Renal cortical epithelial cell (primary cell): ENCODE measurements at places on chromosomes 7 and 10. TPM values are rescaled to one million over a fixed set of nuclear protein-coding genes. Genes with fewer than 3 reads are reported as not detected.

The GPR15LG gene
- total RNA-seq, result 6.8 and 46.5 TPM in 2 replicates

The ARMC3 gene
- total RNA-seq, result 1.1 and 1.4 TPM in 2 replicates

The SRRM3 gene
- 0.30 TPM in 1 of 2 replicates, not detected in the other for total RNA-seq

- DNase-seq, result no peak
Observed at GRCh38 chr7:101435461-101436220, 73.0 kb downstream of the COL26A1 start.

GRCh38 chr10:42929993-42930392 is 146.9 kb upstream of the RET start:
- no peak for DNase-seq

DNA sequence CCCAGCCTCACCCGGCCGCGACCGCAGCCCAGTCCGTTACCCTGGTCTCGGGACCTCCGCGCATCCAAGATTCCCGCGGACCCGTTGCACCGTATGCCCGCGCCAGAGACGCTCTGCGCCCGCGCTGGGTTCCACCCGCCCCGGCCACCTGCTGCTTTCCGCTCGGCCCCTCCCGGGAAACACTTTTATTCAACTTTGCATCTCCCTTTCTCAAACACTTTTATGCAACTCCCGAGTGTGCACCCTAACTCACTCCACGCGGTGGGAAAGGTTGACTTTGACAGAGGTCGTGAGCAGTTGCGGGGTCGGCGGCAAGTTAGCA is at the start of gene ODAD2:
Gene ODAD2, minus strand, starts transcription at position 126 of the 322 bp plus-strand sequence. CDS start 3,937 bp downstream, outside the sequence.
- no peak for DNase-seq

- DNase-seq, result no peak
Observed at GRCh38 chr10:122419016-122419415, 35.4 kb upstream of the ARMS2 start.

- no peak for DNase-seq
Observed at GRCh38 chr10:48332166-48332870, 25.8 kb downstream of the MAPK8 start.

GRCh38 chr7:46844486-46844885 is 737.4 kb downstream of the TNS3 start:
- DNase-seq, result peak; percentile 25

GRCh38 chr10:84632866-84633265 is 304.5 kb downstream of the CCSER2 start:
- DNase-seq, result no peak

GRCh38 chr10:25557136-25557535 is 376.9 kb upstream of the MYO3A start:
- no peak for DNase-seq

- DNase-seq, result no peak
Observed at GRCh38 chr10:14700546-14700945, 74.2 kb downstream of the FAM107B start.

DNA sequence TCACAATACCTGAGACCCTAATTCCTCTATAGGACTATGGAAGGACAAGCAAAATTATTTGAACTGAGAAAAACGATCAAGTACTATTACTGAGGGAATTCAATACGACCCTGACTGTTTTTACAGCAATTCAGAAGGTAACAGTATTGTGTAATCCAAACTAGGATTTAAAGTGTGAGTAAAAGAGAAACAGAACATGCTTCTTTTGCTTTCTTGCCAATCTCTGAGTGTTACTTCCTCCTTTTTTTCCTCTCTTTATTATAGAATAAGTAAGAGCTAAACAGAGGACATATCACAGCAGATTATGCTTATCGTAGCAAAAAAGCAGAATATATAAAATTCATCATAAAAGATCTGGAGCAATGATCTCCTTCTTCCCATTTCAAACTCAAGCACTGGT is 292.1 kb downstream of the THSD7A start:
- no peak for DNase-seq

DNA sequence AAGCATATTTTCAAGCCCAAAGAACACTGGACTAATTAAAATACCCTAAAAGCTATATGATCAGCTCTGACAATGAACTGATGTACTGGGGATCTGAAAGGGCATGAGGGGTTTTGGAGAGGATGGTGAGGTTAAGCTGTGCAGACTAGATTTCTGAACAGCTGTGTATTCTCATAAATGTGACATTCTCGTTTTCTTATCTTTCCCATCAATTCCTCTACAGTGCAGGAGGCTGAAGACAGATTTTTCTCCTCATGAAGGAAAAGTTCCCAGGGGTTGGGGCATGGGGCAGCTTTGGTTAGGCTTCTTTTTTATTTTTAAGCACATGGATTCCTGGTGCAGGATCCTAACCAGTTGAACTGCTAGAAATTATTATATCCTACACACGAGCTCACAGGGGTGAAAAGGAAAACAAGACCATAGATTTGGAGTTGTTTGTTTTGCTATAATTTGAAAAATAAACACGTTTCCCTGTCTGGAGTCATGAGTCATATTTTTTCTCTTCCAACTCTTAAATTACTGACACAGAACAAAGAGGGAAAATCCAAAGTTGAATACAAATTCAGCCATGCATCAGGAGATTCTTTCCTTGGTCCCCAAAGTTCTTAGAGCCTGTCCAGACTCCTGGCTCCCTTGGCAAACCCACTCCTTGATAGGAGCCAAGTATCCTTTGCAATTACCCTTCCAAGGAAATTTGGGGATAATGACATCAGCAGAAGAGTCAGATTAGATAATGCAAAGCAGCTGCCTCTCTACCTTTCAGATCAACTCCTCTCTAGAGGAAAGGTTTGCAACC is 147.7 kb upstream of the NPVF start:
- no peak for DNase-seq

- DNase-seq, result no peak
Observed at GRCh38 chr10:97261656-97262055, 30.8 kb downstream of the ARHGAP19 start.

GRCh38 chr7:143292876-143293275 is 4.7 kb downstream of the CASP2 start:
- no peak for DNase-seq

DNA sequence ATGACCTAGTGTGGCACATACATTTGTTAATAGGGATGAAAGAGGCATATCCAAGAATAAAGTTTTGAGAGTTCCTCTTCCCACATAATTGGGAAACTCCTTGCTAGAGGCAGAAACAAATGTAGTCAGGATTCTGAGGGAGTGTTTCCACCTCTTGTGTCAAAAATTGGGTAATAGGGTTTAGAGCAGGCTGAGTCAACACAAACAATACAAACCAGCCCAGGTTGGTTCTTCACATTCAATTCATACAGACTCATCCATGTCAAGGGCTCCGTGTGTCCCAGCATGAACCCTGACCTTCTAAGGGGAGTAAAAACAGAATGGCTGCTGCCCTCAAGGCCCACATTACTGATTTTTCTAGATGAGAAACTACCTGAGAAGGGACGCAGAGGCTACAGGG is 75.3 kb downstream of the GLI3 start:
- DNase-seq, result peak; percentile 82
